Thymus (tissue), 14 donors: ENCODE measurements at places on chromosomes 3 and 15. TPM values are rescaled to one million over a fixed set of nuclear protein-coding genes. Genes with fewer than 3 reads are reported as not detected.

Gene CRBN
- 54.4 TPM for polyA plus RNA-seq

Gene CHST2
- 16.5 TPM for polyA plus RNA-seq

DNA sequence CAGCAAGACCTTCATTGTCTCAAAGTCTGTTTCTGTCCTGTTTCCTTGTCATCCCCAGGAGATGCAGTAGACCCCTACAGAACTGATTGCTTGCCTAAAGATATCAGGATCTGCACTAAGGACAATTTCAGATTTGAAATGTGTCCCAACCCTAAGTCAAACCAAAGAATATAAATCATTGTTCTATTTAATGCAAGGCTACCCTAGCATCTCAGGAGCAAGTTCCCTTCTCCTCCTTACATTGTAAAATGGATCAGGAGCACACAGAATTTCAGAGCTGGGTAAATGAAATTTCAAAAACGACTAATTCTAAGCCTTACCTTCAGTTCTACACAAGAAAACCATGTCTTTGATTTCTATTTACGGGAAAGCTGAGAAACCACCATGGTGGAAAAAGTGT is 360.9 kb upstream of the KCNH8 start:
- DNase-seq = no peak

DNA sequence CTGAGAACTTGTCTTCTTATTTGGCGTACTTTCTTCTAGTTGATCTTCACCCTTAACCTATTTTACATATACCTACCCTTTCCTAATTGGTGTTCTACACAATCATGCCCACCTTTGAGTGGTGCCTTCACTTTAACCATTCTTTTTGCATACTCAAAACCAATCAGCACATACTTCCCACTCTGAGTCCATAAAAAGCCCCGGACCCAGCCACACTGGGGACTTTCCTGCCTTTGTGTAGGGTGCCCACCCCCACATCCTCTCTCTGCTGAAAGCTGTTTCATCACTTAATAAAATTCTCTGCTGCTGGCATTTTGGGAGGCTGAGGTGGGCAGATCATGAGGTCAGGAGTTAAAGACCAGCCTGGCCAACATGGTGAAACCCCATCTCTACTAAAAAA is 15.9 kb upstream of the CHST2 start:
- DNase-seq = no peak

- no peak for DNase-seq
Measured at GRCh38 chr3:129460155-129460554, 20.1 kb downstream of the IFT122 start.

DNA sequence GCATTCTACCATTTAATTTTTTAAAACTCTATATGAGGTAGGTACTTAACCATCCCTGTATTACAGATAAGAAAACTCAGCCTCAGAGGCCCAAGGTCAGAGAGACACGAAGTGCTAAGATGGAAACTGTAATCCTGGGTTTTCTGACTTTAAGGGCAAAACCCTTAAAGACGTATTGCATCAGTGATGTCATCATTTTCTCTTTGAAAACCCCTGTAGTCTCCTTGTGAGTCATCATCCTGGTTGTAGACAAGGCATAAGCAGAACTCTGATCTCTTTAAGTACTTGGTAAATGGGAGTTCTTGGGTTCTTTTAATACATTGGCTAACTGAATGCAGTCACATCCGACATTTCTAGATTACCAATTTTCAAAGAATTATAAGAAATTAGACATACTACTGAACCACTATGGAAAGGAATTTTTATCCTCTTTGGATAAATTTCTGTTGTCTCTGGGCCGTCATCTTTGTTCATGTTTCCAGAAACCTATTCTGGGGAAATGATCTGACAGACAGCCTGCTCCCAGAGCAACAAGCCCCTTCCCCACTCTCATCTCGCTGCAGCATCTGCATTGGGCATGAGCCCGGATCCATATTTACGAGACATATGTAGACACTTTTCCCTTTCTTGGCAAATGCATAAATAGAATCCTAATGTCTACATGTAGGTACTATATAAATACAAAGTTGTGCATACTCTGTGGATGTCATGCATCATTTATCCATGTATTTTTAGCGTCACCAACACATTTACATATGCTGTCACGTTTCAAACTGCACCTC is 48.7 kb upstream of the MDFIC2 start:
- no peak for DNase-seq
